ENCODE measurements at places on chromosomes 2 and 18. TPM values are rescaled to one million over a fixed set of nuclear protein-coding genes. Genes with fewer than 3 reads are reported as not detected.

The IL1RL1 gene
- total RNA-seq = 12.3 TPM

The GCA gene
- total RNA-seq = 16.7 TPM

The SLC19A3 gene
- total RNA-seq = 0.55 TPM

The RTP5 gene
- total RNA-seq = not detected

The ALPG gene
- not detected for total RNA-seq

The FSHR gene
- total RNA-seq = not detected

The PAX8 gene
- total RNA-seq = 6.4 TPM

The PJVK gene
- not detected for total RNA-seq

The GALR1 gene
- total RNA-seq = not detected

The LRP1B gene
- total RNA-seq = 0.29 TPM

The STPG4 gene
- not detected for total RNA-seq

- peak overlapping the region; percentile 68 for H3K27ac ChIP-seq
- H3K36me3 ChIP-seq = no peaks in the 10 kb centered on the region
- DNase-seq = no peak
Observed at GRCh38 chr2:238882082-238882755, 34.3 kb downstream of the TWIST2 start.

- no peaks in the 10 kb centered on the region for H3K36me3 ChIP-seq
- H3K27ac ChIP-seq = peak overlapping the region; percentile 98
- no peaks in the 10 kb centered on the region for H3K27me3 ChIP-seq
- DNase-seq = peak; percentile 97
Observed at GRCh38 chr2:47072018-47072691, 83.0 kb downstream of the STPG4 start.

- DNase-seq = no peak
- no peak overlapping the region for H3K27ac ChIP-seq
- no peaks in the 10 kb centered on the region for H3K4me1 ChIP-seq
- H3K27me3 ChIP-seq = no peaks in the 10 kb centered on the region
- no peaks in the 10 kb centered on the region for H3K36me3 ChIP-seq
- H3K4me3 ChIP-seq = no peak overlapping the region
Observed at GRCh38 chr2:241195506-241196130, 7.1 kb downstream of the ANO7 start.

GRCh38 chr2:41698678-41699422 lies 349.0 kb upstream of the PKDCC start:
- DNase-seq = peak; percentile 59
- no peaks in the 10 kb centered on the region for H3K27me3 ChIP-seq
- H3K4me3 ChIP-seq = no peak overlapping the region
- no peaks in the 10 kb centered on the region for H3K4me1 ChIP-seq
- H3K27ac ChIP-seq = peak overlapping the region; percentile 19

- H3K4me3 ChIP-seq = peak overlapping the region; percentile 20
- H3K36me3 ChIP-seq = no peaks in the 10 kb centered on the region
- H3K4me1 ChIP-seq = no peaks in the 10 kb centered on the region
- H3K27me3 ChIP-seq = no peaks in the 10 kb centered on the region
- H3K27ac ChIP-seq = peak overlapping the region; percentile 65
Observed at GRCh38 chr2:47272031-47272864, 117.1 kb upstream of the STPG4 start.

DNA sequence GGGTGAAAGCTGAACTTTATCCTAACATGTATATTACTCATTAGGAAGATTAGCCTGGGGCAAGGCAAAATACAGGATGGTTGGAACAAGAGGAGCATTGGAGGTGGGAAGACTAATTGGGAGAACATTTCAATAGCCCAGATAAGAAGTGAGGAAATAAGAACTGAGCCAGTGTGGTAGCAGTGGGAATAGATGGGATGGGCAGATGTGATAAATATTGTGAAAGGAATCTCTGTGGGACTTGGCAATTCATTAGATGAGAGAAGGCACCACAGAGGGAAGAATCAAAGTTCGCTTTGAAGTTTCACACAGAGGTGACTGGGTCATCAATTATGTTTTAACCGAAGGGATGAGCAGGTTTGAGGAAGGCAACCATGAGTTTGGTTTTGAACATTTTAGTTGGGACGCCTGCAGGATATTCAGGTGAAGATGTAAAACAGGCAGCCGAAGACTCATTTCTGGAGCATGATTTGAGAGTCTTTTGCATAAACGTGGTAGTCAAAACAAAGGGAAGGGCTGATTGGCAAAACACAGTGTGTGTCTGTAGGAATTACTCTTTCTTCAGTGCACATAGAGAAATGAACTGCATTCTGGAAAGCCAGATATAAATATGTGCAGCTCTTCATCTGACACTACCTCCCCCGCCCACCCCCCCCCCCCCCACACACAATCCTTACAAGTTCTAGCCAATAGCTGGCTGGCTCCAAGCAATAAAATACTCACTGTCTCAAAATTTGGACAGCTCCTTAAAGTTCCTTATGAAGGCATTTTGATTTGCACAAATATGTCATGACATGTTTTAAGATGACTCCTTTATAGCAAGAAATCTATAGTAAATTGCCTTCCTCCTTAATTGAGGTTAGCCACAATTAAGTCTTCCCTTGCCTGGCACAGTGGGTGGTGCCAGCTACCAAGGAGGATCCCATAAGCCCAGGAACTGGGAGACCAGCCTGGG lies 1.9 kb upstream of the SLC1A4 start:
- H3K4me1 ChIP-seq = no peaks in the 10 kb centered on the region
- no peak for DNase-seq
- H3K4me3 ChIP-seq = peak overlapping the region; percentile 83
- peak overlapping the region; percentile 97 for H3K27ac ChIP-seq

- H3K27ac ChIP-seq = no peak overlapping the region
- no peaks in the 10 kb centered on the region for H3K36me3 ChIP-seq
- no peak overlapping the region for H3K4me3 ChIP-seq
- H3K4me1 ChIP-seq = no peaks in the 10 kb centered on the region
- no peak for DNase-seq
Observed at GRCh38 chr18:46772357-46772756, 15.5 kb upstream of the ST8SIA5 start.

GRCh38 chr2:102771114-102771513 lies 9.3 kb downstream of the TMEM182 start:
- H3K36me3 ChIP-seq = no peaks in the 10 kb centered on the region
- DNase-seq = no peak
- no peaks in the 10 kb centered on the region for H3K27me3 ChIP-seq
- H3K4me1 ChIP-seq = no peaks in the 10 kb centered on the region

GRCh38 chr18:48300463-48300961 lies 108.7 kb downstream of the ZBTB7C start:
- H3K27me3 ChIP-seq = no peaks in the 10 kb centered on the region
- H3K4me3 ChIP-seq = no peak overlapping the region
- H3K36me3 ChIP-seq = no peaks in the 10 kb centered on the region
- no peaks in the 10 kb centered on the region for H3K4me1 ChIP-seq
- no peak overlapping the region for H3K27ac ChIP-seq
- no peak for DNase-seq

- no peaks in the 10 kb centered on the region for H3K4me1 ChIP-seq
- no peak overlapping the region for H3K4me3 ChIP-seq
- H3K36me3 ChIP-seq = no peaks in the 10 kb centered on the region
- no peak overlapping the region for H3K27ac ChIP-seq
- no peak for DNase-seq
Observed at GRCh38 chr2:157413326-157414035, 30.4 kb downstream of the CYTIP start.

DNA sequence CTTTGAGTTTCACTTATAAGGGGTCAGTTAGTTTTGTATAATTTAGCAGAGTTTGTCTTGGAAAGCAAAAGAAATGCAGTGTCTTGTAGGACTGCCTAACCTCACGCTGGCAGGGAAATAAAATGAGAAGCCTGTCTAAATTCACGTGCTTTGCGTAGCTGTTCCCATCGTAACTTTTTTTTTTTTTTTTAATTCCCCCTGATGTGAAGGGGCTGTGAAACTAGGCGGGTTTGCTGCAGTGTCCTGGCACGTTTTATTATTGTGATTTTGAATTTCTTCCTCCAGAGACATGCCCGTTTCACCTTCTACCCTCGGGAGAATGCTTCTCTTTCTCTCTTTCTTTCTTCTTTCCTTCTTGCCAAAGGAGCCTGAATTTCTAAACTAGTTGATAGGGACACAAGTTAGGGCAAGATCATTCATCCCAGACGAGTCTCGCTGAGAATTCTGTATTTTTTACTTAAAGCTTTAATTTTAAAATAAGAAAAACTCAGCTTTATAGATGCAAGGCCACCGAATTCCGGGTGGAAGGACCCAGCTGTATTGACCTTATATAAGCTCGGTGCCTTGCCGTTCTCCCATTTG lies 2.3 kb downstream of the MEIS1 start:
- peak overlapping the region; percentile 80 for H3K4me3 ChIP-seq
- no peaks in the 10 kb centered on the region for H3K27me3 ChIP-seq
- DNase-seq = no peak

- no peaks in the 10 kb centered on the region for H3K27me3 ChIP-seq
- no peak overlapping the region for H3K27ac ChIP-seq
- H3K36me3 ChIP-seq = no peaks in the 10 kb centered on the region
Observed at GRCh38 chr18:59639821-59640220, 57.4 kb downstream of the CCBE1 start.

DNA sequence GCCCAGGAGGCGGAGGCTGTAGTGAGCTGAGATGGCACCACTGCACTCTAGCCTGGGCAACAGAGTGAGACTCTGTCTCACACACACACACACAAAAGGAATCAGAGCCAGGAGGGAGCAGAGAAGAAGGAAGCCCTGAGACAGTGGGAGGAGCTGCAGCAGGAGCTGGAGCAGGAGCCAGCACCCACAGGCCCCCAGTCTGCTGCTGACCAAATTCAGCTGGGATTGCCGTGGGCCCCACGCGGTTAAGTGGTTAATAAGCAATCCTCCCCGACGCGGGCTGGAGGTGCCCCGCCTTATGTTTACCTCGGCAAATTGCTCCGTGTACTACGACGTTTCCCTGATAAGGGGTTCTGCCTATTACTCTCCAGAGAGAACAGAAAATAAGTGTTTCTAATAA lies 265.3 kb downstream of the TWIST2 start:
- H3K4me1 ChIP-seq = peaks cover 5% of the 10 kb centered on the region
- H3K36me3 ChIP-seq = no peaks in the 10 kb centered on the region
- H3K27me3 ChIP-seq = no peaks in the 10 kb centered on the region
- H3K4me3 ChIP-seq = no peak overlapping the region
- H3K27ac ChIP-seq = peak overlapping the region; percentile 83

DNA sequence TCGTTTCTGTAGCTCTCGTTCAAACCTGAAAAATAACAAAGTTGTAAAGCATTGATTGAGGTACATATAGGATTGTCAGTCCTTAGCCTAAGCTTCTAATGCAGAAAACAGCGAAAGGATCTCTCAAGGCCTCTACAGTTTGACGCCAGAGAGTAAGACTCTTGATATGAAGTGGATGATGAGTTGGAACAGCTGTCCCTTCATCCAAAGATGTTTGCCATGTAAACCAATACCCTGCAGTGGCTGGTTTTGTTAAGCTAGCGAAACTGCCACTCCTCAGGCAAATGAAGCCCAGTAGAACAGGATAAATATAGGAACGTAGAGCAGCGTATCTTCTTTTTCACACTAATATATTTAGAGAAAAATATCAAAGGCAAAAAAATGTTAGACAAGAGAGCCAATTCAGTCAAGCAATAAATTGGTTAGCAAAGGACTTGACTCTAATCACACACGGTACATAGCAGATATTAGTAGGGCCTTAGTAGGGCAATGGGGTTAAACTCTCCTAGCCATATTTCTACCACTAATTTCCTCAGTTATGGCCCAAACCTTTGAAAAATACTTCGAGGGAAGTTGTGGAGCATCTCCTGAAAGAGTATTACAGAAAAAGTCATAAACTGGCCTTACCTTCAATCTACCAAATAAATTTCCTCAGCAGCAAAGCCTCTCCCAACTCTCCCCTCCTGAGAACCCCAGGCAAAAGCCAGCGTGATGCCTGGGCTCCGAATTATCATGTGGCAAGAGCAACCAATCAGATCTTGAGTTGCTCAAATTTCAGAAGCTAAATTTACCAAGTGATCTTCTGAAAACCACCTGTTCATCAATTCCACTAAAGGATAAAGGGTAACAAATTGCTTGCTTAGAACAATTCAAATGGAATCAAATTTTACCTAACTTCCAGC lies at the start of gene NEB:
Gene NEB, minus strand, starts transcription at position 706 of the 902 bp plus-strand sequence. CDS start 1,320 bp downstream, outside the sequence.
- no peak within 1 kb of the TSS for H3K27ac ChIP-seq
- no peak for DNase-seq
- no peaks in the 10 kb centered on the region for H3K36me3 ChIP-seq
- no peaks in the 10 kb centered on the region for H3K4me1 ChIP-seq
- H3K27me3 ChIP-seq = no peaks in the 10 kb centered on the region
- H3K4me3 ChIP-seq = no peak within 1 kb of the TSS

DNA sequence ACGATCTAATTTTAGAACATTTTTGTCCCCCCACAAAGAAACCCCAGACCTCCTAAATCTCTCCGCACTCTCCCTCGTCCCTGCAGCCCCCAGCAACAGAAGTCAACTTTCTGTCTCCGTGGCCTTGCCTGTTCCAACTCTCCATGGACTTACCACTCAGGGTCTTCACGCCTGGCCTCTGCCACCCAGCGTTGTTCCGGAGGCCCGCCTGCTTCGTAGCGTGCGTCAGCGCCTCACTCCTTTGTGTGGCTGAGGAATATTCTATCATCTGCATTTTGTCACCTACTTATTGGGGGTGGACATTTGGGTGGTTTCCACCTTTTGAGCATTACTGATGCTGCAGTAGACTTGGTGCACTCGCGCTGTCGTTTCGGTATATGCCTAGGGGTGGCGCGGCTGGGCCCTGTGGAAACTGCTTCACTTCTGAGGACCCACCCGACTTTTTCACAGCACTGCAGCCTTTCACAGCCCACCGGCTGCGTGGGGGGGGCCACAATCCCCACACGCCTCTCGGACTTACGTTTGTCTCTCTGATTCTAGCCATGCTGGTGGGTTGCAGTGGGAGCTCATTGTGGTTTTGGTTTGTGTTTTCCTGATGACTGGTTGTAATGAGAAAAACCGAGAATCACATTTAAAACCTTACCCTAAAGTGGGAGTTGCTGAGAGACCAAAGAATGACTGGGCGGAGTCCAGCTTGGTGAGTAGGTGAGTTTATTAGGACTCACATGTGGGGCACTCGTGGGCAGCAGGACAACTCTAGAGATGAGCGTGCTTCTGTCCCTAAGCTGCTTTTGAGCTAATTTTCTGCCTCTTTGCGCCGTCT lies 1.4 kb upstream of the HSBP1L1 start:
- peaks cover 3% of the 10 kb centered on the region for H3K27me3 ChIP-seq
- H3K36me3 ChIP-seq = no peaks in the 10 kb centered on the region
- no peaks in the 10 kb centered on the region for H3K4me1 ChIP-seq
- DNase-seq = no peak

DNA sequence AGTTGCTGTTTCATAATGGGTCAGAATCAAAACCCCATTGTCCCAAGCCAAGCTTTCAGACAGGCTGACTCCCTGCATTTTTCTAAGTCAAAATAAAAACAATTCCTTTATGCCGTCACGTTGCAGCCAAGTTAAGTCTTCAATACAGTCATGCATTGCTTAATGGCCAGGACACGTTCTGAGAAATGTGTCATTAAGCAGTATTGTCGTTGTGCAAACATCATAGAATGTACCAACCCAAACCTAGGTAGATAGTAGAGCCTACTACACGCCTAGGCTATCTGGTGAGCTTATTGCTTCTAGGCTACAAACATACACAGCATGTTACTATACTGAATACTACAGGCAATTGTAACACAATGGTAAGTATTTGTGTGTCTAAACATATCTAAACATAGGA lies 160.4 kb upstream of the FOSL2 start:
- H3K4me3 ChIP-seq = no peak overlapping the region
- peak overlapping the region; percentile 73 for H3K27ac ChIP-seq
- H3K4me1 ChIP-seq = no peaks in the 10 kb centered on the region
- H3K27me3 ChIP-seq = no peaks in the 10 kb centered on the region
